T-helper 17 cell (primary cell): ENCODE measurements at places on chromosomes 1 and 21.

DNA sequence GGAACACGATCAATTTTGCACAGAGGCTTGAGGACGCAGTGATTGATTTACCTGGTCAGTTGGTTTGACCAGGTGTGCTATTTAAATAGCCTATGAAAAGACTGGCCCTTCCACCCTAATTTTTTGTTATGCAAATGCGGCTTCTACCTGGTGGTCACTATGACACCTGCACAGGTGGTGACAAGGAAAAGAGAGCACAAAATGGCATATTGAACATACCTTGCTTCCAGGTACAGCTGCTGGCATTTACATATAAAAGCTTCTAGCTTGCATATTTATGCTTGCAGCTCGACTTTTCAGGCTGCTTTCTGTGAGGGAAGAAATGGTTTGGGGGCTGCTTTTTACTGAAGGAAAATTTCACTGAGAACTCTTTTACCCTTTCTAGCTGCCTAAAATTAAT is 15.3 kb upstream of the FMO4 start:
- no peak overlapping the region for H3K27ac ChIP-seq
- no peak overlapping the region for H3K4me3 ChIP-seq
- peaks cover 2% of the 10 kb centered on the region for H3K36me3 ChIP-seq

GRCh38 chr21:42062236-42063022 is 8.7 kb upstream of the UMODL1 start:
- peaks cover 36% of the 10 kb centered on the region for H3K4me1 ChIP-seq
- DNase-seq = peak; percentile 86
- H3K27me3 ChIP-seq = no peaks in the 10 kb centered on the region
- peak overlapping the region; percentile 96 for H3K27ac ChIP-seq

DNA sequence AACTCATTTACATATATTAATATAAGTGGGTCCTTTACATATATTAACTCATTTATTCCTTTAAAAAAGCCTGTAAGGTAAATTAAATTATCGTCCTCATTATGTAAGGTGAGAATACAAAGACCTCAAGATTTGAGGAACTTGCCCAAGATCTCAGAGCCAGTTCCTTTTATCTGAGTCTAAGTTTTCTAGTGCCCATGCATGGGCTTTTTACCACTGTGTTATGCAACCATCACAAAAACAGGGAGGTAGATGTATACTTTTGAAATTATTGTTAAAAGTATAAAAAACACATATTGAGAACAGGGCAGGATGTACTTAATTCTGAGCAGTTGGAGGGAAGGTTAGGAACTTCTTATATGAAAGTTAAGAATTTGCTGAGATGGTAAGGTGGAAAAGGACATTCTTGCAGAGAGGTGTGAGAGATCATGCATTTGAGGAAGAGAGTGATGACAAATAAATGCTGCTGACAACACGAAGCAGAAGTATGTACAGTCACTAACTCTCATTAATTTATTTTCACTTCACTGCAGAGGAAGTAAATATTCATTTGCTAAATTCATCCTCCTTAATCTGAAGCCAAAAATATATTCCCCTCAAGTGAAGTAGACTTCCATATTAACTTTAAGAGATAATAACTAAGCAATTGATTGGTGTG is 28.9 kb upstream of the LYPLAL1 start:
- no peak for DNase-seq
- no peak overlapping the region for H3K4me3 ChIP-seq
- peaks cover 17% of the 10 kb centered on the region for H3K27me3 ChIP-seq
- H3K27ac ChIP-seq = no peak overlapping the region
- H3K36me3 ChIP-seq = no peaks in the 10 kb centered on the region
- no peaks in the 10 kb centered on the region for H3K4me1 ChIP-seq

- H3K27me3 ChIP-seq = peaks cover 19% of the 10 kb centered on the region
- no peak for DNase-seq
- no peaks in the 10 kb centered on the region for H3K36me3 ChIP-seq
- no peak overlapping the region for H3K27ac ChIP-seq
- peaks cover 3% of the 10 kb centered on the region for H3K4me1 ChIP-seq
Measured at GRCh38 chr1:51032936-51033335, 62.9 kb downstream of the CDKN2C start.

DNA sequence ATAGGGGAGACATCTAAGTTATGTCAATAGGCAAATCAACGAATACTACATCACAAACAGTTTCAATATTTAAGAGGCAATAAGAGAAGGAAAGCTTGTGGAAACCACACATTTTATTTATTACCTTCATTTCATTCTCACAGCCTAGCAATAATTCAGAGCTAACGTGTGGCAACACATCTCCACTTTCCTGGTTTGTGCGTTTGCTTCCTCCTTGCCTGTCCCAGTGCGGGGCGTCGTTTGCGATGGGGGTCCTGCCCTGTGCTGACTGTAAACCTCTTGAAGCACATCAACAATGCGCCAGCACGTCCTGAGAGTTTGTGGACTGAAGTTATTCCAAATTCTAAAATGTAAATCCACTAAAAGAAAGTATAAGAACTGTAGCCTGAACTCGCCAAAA is 14.4 kb upstream of the VPS26C start:
- H3K4me3 ChIP-seq = peak overlapping the region; percentile 80
- H3K27me3 ChIP-seq = no peaks in the 10 kb centered on the region
- H3K4me1 ChIP-seq = no peaks in the 10 kb centered on the region
- H3K36me3 ChIP-seq = no peaks in the 10 kb centered on the region
- H3K27ac ChIP-seq = no peak overlapping the region

GRCh38 chr21:33747420-33747819 is 105.1 kb downstream of the ITSN1 start:
- no peaks in the 10 kb centered on the region for H3K27me3 ChIP-seq
- peak overlapping the region; percentile 0 for H3K4me3 ChIP-seq
- H3K36me3 ChIP-seq = peaks cover 5% of the 10 kb centered on the region
- no peak for DNase-seq

- DNase-seq = no peak
- no peak overlapping the region for H3K4me3 ChIP-seq
- H3K27me3 ChIP-seq = peaks cover 31% of the 10 kb centered on the region
- peaks cover 3% of the 10 kb centered on the region for H3K36me3 ChIP-seq
- H3K4me1 ChIP-seq = peaks cover 2% of the 10 kb centered on the region
Measured at GRCh38 chr1:119542492-119542946, 35.5 kb downstream of the HSD3B1 start.

DNA sequence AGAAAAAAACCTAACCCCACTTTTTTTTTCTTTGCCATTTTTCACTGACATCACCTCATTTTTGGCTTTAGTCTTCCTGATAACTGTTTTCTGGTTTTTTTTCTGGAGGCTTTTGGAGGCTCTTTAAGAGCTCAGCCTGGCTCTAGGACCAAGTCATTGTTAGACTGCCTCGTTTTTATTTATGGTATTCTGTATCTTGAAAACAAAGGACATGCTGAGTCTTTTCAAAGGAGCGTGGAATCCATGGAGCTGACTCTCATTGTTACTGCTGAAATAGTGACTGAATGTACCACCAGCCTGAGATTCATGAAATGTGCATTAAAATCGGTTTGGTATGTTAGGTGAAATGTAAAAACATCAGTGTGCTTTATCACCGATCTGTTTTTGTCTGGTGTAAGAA is 28.0 kb downstream of the RASAL2 start:
- H3K4me1 ChIP-seq = no peaks in the 10 kb centered on the region
- DNase-seq = no peak
- H3K36me3 ChIP-seq = no peaks in the 10 kb centered on the region
- no peaks in the 10 kb centered on the region for H3K27me3 ChIP-seq
- H3K27ac ChIP-seq = no peak overlapping the region
- no peak overlapping the region for H3K4me3 ChIP-seq
